ENCODE measurements at places on chromosomes 6 and 20.

GRCh38 chr6:15247500-15248450, 1.9 kb downstream of the JARID2 start:
- no peak for DNase-seq

- DNase-seq: no peak
Measured at GRCh38 chr6:41785689-41786450, 1.6 kb upstream of the TOMM6 start.

- DNase-seq: no peak
Measured at GRCh38 chr20:51650685-51651134, 108.2 kb upstream of the NFATC2 start.

- DNase-seq: no peak
Measured at GRCh38 chr20:48531505-48531904, 296.3 kb downstream of the PREX1 start.

DNA sequence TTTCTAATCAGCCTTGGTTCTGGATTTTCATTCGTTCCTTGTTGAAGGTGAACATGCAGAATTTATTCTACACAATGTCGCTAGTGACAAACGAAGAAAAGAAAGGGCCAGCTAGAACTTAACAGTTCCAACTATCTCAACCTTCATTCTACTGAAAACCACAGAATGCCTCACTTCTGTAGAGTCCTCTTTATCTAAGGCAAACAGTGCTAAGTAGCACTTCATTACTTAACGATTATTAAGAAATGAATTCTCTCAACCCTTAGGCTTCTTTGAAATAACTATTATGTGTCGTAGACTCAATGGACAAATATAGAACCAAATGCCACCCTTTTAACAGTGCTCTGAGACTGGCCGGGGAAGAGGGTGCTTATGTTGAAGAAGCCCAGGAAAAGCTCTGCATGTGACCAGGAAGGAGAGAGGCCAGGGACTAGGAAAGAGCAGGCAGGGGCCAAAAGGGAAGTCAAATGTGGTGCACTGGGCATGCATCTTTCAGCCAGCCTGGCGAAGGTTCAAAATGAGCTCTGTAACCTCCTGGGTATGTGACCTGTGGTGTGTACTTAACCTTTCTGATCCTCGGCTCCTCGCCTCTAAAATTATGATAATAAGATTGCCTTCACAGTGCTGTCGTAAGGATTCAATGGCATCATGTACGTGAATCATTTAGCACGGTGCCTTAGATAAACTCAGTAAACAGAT, 55.4 kb upstream of the BMP2 start:
- DNase-seq: no peak

GRCh38 chr20:34573541-34574300, 15.2 kb downstream of the MAP1LC3A start:
- DNase-seq: no peak

DNA sequence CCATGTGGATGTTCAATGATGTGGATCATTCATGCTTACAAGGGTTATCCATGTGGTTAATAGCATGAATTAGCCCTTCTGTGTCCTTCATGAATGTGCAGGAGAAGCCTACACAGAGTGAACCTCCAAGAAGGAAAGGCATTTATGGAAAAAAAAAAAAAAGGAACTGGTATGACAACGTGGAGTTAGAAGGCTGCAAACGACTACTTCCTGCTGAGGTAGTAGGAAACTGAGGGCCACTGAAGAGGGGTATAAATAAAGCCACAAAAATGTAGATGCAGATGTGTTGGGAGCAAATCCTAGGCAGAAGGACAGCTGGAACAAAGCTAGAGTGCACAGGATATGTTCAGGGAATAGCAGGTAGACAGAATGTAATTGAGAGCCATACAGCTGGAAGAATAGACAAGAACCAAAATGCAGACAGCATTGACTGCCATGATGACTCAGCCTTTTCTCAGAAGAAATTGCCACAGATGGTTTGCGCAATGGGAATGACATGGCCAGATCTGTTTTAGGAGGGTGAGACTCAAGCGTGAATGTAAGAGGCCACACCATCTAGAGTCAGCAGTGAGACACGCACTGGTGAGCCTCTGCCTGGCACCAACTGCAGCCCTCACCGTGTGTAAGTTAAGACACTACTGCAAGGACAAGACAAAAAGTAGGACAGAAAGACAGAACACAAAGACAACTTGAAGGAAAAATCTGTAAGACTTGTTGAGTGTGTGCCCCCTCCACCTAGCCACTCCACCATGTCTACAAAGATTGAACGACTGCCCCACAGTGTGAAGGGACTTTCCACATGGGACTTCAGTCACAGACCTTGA, 79.8 kb downstream of the KIF13A start:
- DNase-seq: peak; percentile 45
